ENCODE measurements at places on chromosomes 3 and 15.

- DNase-seq = no peak
Observed at GRCh38 chr3:105580296-105580965, 213.7 kb downstream of the ALCAM start.

DNA sequence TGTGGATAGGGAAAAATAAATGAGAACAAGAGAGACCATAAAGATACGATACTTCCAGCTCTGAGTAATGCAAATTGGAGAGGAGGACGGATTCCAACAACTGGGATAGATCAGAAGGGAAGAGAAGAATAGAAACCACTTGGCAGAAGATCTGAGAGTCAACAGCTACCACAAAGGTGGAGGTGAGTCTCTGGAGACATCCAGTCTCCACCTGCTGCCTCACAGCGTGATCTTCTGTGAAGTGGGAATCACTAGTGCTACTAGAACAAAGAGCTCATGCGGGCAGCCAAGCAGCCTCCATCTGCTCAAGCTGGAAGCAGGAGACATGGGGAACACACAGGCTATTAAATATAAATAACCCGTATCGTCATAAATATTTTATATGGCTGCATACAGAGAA lies 558.5 kb upstream of the CFAP20DC start:
- no peak for DNase-seq

DNA sequence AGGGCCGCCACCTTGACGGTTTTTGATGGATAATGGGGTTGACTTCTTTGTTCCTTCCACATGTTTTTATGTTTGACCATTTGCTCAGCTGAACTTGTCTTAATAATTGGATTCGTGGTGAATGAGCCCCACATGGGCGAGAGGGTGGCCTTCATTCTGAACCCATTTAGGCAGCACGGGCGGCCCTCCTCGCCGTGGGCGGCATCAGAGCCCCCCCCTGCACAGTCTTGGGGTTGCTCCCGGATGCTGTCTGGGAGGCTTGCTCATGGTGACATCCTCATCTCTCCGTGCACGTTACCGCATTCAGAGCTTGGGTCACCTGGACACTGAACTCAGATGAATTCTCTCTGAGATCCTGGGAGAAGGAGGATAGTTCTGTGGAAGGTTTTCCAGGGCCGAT lies 172.3 kb upstream of the OSBPL11 start:
- DNase-seq = no peak

DNA sequence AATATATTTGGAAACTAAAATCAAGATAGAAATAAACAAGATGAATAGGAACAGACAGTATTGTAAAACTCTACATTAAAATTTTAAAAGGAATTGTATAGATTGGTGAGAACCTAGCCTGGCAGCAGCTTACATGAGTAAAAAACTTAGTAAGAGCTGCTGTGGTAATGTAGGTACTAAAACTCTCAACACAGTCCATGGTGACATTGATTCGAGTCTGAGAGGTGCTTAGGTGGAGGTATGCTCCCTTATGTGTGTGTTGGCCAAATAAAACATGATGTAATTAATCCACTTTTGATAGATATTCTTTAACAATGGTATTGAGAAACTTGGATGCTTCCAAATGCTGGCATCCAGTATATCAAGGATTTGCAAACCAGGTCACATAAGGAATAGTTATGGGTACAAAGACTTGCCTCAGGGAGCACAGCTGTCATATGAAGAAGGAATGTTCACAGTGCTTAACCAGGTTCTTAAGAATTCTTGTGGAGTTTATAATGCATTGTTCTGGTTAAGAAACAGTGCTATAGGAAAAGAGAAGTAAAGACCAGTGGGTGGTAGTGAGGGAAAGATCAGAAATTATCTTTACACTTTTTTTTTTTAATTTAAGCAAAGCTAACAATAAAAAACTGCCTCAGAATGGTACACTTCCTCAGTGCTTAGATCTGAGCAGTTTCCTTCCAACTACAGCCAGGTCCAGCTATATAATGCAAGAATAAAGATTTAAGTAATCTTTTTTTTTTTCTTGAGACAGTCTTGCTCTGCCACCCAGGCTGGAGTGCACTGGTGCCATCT lies 24.6 kb upstream of the IL20RB start:
- DNase-seq = no peak

- DNase-seq = no peak
Observed at GRCh38 chr3:139425745-139426400, 36.4 kb upstream of the COPB2 start.

DNA sequence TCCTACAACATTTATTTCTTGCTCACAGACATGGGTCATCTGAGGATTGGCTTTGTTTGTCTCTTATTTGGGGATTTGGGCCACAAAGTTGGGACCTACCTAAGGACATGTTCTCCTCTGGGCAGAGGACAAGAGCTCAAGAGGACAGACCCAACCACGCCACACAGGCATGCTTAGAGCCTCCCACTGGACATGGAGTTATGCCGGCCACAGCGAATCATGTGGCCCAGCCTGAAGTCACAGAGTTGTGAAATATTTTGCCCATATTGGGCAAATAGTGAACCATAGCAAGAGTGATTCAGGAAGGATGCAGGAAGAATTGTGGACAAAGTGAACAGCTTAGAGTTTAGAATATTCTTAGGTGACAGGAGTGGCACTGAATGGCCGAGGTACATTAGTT lies 9.9 kb downstream of the TRAK1 start:
- DNase-seq = no peak

DNA sequence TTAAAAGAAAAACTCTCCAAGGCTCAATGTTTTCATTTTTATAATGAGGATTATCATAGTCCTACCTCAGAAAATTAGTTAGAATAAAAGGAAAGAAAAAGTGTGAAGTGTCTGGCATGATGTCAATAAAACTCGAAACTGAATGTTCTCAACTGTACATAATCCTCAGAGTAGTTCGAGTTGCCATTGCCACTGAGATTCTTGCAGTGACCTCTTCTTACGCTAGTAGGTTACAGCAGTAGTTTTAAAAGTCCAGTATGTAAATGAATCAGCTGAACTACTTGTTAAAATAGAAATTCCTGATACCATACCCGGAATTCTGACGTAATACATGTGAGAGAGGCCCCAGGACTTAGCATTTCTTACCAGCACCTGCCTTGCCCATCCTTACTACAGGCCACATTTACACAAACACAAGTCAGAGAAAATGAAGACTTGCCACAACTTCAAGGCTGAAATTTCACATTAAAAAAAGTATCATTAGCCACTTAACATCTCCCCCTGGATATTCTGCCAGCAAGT lies 502.6 kb downstream of the FGF12 start:
- DNase-seq = no peak

DNA sequence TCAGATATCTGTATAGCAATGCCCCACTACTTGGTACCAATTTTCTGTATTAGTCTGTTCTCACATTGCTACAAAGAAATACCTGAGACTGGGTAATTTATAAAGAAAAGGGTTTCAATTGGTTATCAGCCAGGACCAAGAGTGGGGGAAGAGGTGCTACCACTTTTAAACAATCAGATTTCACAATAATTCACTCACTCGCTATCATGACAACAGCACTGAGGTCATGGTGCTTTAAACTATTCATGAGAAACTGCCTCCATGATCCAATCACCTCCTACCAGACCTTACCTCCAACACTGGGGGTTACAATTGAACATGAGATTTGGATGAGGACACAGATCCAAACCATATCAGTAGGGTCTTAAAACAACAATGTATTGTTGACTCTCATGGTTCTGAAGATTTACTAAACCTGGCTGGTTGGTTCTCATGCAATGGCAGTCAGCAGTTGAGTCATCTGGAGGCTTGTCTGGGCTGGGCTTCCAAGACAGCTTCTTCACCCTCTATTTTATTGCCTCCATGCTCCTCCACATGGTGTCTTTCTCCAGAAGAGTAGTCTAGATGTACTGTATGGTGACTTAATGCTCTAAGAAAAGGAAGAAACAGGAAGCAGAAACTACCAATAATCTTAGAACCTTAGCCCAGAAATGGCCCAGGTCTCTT lies 21.2 kb upstream of the TM4SF4 start:
- DNase-seq = no peak

- no peak for DNase-seq
Observed at GRCh38 chr15:61759639-61760038, 300.6 kb downstream of the VPS13C start.

DNA sequence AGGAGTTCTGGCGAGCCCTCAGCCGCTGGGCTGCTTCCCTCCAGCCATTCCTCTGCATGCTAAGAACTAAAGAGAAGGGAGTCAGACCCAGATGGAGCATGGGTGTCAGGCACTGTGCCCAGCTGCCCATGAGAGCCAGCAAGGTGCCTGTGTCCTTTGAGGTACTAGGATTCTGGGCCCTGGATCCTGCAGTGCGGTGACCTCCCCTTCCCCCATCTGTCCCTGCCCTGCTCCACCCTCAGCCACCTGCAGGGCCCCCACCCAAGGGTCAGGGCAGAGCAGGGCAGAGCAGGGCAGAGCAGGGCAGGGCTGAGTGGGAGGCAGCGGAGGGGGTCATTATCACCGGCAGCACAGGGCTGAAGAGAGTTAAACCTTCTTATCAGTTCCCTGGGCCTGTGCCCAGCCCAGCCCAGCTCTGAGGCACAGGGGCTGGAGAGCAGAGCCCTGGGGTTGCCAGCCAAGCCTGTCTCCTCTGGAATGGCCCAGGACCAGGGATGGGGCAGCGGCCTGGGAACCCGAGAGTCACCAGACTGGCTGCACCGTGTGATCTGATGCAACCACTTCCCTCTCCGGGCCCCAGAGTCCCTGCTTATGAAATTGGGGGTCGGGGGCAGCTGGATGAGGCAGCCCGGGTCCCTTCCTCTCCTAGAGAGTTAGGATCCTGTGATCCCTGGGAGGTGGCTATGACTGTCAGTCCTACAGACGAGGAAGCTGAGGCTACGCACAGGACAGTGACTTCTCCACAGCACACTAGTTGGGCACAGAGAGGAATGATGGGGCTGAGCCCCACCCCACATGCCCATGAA lies 17.3 kb downstream of the ZDHHC19 start:
- DNase-seq = peak; percentile 42

DNA sequence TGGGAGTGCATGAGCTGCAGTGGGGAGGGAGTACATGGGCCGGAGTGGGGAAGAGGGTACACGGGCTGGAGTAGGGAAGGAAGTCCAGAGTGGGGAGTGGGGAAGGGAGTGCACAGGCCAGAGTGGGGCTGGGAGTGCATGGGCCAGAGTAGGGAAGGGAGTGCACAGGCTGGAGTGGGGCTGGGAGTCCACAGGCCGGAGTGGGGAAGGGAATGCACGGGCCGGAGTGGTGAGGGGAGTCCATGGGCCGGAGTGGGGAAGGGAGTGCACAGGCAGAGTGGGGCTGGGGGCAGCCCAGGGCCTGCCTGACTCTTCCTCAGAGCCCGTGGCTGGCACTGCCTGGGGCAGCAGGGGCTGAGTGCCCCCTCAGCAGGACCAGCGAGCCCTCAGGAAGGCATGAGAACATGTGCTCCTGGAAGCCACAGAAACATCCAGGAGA lies 40.7 kb downstream of the KLF15 start:
- DNase-seq = no peak

DNA sequence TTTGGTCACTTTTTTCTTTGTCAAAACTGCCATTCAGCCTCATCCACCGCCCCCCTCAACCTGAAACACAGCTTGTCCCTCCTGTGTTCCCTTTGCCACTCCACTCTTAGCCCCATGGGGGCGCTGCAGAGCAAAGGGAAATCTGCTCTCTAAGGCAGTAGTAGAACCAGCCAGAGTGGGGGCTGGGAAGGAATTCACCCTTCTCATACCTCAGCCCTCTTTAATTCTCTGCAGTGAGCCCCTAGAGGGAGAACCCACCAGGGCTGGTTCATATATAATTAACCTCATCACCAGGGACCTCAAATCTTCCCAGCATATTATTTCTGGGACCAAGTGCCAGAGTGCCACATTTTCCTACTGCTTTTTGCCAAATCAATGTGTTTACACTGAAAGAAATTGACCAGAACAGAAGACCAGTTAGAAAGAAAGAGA lies 2.8 kb upstream of the BCL6 start:
- peak; percentile 90 for DNase-seq

- DNase-seq = no peak
Observed at GRCh38 chr3:195839260-195840010, 27.7 kb upstream of the MUC4 start.

DNA sequence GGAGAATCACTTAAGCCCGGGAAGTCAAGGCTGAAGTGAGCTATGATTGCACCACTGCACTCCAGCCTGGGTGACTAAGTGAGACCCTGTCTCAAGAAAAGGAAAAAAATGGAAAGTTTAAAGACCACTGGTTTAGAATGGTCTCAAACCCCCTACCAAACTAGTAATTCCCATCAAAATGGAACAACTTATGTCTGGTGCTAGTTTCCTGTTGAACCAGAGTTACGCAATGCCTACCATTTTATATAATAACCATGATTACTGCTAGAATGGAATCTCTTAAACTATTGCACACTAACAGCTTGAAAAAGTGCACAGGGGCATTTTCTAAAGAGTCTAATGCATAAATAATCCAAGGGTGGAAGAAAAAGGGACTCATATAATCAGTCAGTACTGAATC lies 43.6 kb downstream of the DMXL2 start:
- DNase-seq = no peak

DNA sequence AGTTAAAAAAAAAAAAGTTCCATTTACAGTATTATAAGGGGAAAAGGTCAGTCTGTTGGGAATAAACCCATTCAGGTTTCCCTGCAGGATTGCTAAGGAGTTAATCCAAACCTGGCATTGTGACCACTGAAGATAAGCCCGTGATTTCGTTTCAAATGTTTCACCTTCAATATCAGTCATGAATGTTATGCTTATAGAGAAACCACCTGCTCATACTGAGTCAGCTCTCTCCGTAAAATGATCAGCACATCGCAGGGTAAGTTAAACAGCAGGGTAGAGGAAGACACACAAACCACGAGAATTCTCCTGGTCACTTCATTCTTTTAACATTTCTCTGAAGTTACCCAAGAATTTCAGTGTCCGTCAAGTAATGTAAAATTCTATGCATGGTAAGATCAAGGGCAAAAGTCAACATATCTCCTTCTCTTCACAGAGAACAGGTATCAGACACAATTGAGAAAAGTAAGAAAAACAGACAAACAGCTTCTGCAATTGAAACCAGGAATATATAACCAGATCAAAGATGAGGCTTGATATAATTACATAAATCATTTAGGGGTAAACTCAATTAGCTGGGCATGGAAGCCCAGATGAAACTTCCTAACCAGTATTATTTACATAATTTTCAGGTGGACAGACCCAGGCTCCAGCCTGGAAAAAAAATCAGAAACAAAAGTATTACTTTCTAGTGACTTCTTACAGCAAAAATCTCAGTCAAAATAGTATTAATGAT lies 67.6 kb upstream of the ARHGEF3 start:
- no peak for DNase-seq

GRCh38 chr15:87944691-87945090 lies 311.8 kb downstream of the NTRK3 start:
- no peak for DNase-seq

- DNase-seq = no peak
Observed at GRCh38 chr3:170307671-170308405, 49.7 kb upstream of the SKIL start.

GRCh38 chr3:8001712-8002111 lies 499.9 kb upstream of the LMCD1 start:
- no peak for DNase-seq

DNA sequence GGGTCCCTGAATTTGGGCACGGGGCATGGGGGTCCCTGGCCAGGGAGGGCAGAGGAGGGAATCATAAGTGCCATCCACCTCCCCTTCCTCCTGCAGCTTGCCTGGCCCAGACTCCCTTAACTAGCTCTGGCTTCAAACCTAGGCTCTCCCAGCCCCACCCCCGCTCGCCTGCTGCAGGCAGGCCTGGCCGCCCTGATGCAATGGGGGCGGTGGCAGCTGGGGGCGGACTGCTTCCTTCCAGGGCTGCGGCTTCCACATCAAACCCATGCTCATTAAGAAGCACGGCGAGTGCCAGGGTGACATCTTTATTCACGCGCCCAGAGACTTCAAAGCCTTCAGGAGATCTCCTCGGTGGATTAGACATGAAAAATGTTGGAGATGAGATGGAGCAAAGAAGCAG lies 123.1 kb downstream of the TPRA1 start:
- DNase-seq = no peak

- no peak for DNase-seq
Observed at GRCh38 chr3:58371754-58372153, 39.1 kb downstream of the PXK start.
